Activated T-cell treated with anti-CD3 and anti-CD28 coated beads, Interleukin-2, amount 50 U/mL, for 1 hour (primary cell): ENCODE measurements at places on chromosomes 12 and 14.

GRCh38 chr14:44649061-44649460 lies 142.0 kb upstream of the FSCB start:
- DNase-seq = no peak

DNA sequence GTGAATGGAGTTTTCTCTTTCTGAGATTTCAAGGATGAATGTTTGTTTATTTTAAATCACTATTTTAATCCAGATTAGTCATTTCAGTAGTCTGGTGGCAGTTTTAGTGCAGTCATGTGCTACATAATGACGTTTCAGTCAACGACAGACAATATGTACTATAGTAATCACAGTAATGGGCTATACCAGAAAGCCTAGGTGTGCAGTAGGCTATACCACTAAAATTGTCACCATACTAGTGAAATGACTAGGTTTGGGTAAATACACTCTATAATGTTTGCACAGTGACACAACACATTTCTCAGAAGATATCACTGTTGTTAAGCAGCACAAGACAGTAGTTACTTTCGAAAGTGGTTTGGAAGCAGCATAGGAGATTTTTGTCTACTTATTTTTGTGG lies 203.1 kb downstream of the ETNK1 start:
- no peak for DNase-seq

DNA sequence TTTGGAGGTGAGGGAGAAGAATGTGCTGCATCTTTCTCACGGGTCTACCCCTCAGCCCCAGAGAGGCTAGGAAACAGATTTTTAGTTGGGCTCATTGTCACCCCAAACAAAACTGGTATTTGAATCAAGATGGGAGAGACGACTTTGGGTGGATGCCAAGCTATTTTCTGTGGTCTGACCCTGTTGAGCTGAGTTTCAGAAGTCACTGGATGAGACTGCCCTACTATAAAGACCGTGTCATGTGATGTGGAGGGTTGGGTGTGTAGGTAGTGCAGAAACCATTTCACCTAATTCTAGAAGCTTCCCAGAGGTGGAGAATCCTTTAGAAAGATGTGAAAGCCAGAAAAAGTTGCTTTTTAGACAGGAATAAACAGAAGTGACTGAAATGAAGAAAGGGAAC lies 60.2 kb downstream of the IFT43 start:
- DNase-seq = no peak

GRCh38 chr12:32895688-32896431 lies 717 bp downstream of the PKP2 start:
- no peak for DNase-seq

GRCh38 chr12:1920436-1920835 lies 2.0 kb upstream of the CACNA2D4 start:
- DNase-seq = no peak

DNA sequence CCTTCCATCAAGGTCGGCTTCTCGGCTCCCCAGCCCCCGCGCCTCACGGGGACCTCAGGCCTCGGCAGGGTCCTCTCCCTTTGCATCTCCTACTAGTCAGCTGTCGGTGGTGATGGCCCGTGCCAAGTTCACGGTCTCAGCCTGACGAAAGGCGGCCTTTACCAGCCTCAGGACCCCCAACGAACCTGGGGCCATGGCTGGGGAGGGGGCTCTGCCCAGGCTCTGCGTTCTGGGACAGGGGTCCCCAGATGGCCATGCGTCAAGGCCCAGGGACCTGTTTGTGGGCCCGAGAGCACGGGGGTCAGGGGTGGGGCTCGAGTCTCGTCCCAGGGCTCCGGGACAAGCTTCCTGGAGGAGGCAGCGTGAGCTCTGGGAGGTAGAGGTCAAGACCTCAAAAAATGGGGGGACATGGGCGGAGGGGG lies 32.8 kb upstream of the DEGS2 start:
- DNase-seq = peak; percentile 23

DNA sequence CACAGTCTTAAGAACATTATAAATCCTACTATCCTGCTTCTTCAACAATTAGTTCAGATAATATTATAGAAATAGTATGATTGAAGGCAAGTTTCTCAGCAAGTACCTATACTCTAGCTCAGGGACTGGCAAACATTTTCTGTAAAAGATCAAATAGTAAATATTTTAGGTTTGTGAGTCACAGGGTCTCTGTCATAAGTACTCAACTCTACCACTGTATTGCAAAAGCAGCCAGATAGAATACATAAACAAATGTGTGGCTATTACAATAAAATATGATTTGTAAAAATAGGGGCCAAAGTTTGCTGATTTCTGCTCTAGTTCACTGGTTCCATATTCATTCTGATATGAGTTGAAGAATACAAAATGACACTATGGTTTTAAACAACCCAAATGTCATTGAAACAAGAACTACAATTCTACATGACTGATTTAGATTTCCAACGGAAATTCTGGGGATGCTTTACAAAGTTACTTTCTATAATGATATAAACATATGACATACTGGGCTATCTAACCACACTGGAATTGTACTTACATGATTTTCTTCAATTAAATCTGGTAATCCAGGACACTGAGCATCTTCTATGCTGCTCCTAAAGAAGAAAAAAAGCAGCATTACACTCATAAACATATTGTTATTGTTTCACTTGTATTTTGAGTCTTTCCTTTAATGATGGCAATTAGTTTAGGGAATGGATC lies 23.2 kb downstream of the LGALS3 start:
- DNase-seq = no peak

DNA sequence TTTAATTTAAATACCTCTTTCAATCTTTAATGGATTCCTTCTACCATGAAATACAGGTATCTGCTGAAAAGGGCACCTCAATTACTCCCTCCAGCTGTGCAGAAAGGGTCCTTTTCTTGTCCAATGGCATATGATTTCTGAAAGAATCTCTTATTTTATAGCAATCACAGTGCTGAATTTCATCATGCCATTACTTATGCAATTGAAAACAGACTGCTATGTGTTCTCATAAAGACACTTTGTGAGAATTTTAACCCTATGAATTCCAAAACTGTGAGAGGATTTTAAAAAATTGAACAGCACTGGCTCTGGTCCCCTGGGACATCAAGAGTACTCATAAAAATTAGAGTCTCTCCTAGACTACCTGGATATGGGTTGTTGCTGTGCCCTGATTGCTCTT lies 45.9 kb upstream of the CNOT2 start:
- no peak for DNase-seq

DNA sequence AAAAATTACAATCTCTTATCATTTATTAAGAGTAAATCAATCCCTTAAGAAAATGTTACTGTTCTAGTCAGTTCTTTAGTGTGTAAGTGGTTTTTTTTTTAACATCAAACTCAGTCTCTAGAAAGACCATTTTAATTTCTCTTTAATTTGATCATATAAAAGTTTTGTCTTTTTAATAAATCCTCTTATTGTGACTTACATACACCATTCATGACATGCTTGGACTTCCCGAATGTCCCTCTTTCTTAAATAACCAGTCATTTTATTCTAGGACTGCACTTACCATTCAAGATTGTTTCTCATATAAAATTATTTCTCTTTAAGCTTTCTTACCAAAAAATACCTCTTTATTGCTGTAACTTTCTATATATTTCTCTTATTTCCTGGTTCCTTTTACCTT lies 60.8 kb upstream of the EVL start:
- DNase-seq = no peak

DNA sequence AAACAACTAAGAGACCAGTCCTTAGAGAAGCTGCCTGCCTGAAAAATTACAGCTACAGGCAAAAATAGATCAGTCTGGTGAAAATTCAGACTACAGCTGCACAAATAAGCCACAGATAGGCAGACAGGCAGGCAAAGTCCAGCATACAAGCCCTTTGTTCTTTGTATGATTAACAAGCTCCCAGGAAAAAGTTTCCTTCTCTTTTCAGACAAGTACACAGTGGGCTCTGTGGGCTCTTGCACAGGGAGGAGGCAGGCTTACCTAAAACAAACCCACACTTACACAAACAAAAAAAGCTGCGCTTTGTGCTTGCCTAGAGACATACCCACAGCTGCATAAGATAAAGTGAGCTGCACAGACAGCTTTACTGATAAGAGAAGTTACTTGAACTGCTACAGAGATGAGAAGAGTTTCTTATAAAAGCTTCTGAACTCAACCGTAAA lies 7.7 kb downstream of the OR6C68 start:
- DNase-seq = no peak

DNA sequence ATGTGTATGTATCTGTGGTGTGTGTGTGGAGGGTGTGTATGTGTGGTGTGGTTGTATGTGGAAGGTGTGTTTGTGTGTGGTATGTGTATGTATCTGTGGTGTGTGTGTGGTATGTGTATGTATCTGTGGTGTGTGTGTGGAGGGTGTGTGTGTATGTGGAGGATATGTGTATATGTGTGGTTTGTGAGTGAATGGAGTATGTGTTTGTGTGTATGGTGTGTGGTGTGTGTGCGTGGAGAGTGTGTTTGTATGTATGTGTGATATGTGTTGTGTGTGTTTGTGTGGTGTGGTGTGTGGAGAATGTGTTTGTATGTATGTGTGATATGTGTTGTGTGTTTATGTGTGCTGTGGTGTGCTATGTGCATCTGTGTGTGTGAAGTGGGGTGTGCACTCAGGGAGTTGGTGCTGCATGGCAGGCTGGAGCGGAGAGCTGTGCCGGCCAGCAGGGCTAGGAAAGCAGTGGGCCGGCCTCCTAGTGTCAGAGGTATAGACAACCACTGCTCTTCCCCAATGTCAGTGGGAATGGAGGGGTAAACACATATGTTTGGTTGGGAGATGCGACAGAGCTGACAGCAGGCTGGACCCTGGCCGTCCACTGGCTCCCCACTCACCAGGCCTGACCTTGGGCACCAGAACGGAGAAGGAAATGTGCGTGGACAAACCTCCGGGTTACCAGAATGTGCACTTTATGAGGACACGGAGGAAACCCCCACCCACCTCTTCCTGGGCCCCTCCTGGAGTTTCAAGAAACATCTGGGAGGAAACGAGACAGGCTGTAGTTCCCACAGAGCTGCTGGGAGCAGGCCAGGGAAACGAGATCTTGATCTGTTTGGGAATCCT lies 60.7 kb downstream of the CLMN start:
- DNase-seq = no peak

DNA sequence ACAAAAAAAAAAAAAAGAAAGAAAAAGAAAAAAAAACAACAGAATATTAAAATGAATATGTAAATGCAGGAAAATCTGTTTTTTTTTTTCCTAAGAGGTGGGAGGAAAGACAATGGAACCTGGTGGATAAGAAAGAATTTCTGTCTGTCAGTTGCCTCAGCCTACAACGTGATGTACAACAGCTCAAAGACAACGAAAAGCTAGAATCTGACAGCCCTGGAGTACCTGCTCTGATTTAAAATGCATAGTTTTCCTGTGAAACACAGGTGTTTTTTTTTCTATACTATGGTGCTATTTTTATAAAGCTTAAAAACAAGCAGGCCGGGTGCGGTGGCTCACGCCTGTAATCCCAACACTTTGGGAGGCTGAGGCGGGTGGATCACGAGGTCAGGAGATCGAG lies 30.0 kb upstream of the ULK1 start:
- DNase-seq = no peak

DNA sequence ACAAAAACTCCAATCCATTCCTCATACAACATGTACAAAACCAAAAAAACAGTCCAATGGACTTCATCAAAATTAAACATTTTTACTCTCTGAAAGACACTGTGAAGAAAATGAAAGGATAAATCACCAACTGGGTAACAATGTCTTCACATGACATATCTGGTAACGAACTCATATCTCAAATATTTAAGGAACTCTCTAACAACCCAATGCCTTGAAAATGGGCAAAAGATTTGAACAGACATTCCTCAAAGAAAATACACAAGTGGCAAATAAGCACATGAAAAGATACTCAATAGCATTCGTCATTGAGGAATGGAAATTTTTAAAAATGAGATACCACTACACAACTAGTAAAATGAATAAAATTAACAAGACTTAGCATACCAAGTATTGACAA lies 198.7 kb upstream of the RASSF8 start:
- no peak for DNase-seq

DNA sequence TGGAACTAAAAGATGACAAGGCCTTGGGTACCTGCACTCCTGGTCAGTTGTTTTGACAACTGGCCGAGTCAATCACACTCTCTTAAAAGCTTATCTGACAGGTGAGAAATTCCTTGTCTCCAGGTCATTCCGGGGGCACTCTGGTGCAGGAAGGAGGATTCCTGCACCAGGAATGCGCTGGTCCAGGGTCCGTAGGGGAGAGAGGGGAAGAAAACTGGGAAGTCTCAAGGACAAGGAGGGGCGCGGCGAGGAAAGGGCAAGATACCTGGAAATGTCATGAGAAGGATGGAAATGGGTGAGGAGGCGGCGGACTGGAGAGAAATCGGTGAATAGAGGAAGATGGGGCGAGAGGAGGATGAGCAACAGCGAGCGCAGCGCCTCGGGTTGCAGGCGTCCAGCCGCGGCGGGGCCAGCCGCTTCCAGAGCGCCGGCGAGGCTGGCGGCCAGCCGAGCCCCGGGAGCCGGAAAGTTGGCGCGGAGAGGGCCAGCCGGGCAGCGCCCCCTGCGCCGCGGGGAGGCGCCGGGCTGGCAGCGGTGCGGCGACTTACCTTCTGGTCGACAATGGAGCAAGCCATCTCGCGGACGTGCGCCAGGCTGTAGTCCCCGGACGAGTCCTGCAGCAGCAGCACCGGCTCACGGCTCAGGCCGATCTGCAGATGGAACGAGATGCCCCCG lies 809 bp downstream of the PRKD1 start:
- no peak for DNase-seq

DNA sequence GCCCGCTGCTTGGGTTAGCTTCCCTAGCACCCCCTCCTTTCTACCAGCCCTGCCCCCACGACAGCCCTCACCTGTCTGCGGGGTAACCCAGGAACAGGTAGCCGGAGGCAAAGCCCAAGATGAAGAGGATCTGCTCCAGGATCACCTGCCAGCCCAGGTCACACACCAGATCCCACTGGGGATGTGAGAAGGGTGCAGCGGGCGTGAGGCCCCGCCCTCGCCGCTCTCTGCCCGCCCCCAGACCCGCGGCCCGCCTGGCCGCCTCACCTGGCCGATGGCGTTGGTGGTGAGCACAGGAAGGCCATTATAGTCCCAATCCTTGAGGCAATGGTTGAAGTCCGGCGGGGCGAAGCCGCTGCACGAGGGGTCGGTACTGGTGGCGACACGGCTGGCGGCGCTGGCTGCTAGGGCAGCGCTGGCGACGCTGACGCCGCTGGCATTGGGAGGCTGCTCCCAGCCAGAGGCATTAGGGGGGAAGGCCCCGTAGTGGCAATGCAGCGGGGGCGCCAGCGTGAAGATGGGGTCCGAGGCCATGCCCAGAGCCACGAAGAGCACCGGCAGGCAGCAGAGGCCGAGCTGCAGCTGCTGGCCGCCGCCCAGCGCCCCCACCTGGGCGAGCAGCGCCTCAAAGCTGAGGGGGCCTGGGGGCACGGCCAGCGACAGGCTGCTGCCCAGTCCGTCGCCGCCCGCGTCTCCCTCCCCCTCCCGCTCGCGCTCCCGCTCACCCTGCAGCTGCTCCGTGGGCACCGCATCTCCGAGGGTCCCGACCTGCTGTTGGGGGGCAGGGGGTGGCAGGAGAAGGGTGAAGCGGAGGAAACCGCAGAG lies 794 bp downstream of the SLC22A17 start:
- DNase-seq = peak; percentile 25

GRCh38 chr12:106145539-106146447 lies 7.0 kb upstream of the NUAK1 start:
- DNase-seq = no peak
